HEK293T (cell line): ENCODE measurements at places on chromosomes 1 and 21.

DNA sequence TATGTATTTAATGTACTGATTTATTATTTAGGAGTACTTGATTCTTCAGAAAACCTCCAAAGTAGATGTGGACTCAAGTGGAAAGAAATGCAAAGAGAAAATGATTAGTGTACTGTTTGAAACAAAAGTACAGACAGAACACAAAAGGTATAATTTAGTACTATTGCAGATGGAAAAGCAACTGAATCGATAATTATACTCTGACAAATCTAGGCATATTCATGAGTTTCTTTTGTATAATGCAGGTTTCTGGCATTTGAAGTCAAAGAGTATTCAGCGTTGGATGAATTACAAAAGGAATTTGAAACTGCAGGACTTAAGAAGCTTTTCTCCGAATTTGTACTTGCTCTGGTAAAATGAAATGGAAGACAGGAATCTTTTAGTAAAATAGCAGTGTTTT is 12.5 kb downstream of the RWDD3 start:
- DNase-seq, result no peak

- no peak for DNase-seq
Measured at GRCh38 chr1:28199328-28200233, 23.1 kb upstream of the PTAFR start.

GRCh38 chr1:43435146-43436145 is 18.3 kb downstream of the HYI start:
- DNase-seq, result no peak

- DNase-seq, result no peak
Measured at GRCh38 chr21:20308586-20309315, 689.5 kb upstream of the NCAM2 start.

DNA sequence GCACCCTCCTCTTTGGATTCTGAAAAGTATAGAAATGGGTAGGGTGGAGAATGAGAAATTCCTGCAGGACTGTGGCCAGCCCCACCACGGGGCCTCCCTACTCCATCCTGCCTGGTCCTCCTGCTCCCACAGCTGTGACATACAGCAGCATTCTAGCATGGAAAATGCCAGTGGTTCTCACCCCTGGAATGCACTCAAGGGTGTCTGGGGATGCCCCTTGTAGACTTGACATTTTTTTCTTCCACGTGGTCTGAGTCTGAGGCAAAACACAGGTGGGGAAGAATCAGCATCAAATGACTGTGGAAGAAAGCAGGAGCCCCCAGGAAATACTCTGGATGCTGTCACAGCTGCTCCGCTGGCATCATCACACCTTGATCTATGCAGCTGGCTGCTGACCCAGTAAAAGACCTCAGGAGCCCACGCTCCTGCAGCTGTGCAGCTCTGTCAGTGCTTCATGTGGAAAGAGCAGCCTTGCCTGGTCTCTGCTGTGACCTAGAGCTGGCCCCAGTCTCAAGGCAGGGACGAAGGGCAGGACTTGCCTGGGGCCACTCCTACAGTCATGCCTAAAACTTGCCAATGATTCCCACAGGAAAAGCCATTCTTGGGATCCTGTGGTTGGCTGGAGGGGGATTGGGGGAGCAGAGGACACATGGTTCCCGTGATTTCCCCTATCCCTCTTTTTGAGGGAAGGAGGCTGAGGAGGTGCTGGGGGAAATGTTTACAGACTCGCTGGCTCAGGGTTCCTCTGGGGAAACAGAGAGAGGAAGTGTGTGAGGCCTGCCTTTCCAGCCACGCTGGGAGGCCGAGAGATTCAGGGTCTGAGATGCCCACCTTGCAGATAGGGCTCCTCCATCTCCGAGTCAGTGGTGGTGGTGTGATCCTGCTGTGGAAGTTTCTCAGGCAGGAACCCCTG is 10.8 kb upstream of the A3GALT2 start:
- DNase-seq, result no peak

DNA sequence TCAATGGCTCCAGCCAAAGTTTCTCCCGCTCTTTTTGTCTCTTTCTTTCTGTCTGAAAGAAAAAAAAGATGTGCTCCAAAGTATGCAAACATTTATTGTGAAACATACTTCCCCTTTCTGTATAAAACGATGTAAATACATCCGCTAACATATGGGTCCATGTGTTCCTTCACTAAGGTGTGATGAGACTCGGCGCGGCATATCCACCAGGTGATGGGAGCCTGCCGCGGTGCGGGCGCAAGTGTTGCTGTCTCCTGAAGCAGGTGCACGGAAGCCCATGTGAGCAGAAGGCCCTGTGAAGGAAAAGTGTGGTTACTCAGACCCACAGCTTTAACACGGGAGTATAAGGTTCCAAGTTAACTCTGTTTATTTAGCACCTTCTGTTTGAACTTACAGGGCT is 466.6 kb upstream of the C1orf87 start:
- DNase-seq, result no peak

DNA sequence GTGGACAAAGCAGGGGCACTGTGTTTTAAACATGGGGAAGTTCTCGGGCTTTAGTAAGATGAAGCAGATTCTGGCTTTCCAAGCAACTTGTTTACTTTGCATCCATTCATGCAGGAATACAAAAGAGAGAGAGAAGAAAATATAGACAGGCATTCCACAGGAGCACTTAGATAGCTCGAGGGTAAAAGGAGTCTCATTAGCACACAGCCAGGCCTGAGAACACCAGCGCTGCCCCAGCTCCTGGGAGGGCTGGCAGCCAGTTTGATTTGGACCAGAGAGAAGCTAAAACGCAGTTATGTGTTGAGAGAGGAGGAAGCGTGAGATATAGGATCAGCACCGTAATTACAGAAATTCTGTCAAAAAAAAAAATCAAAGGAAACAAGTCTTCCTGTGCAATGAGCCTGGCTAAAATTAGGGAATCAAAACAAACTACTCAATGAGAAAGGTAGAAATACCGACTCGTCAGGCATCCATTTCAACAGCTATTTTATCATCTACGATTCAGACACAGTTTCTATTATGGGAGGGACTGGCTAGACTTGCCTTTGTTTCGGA is 68.2 kb downstream of the CLSTN1 start:
- DNase-seq, result no peak

DNA sequence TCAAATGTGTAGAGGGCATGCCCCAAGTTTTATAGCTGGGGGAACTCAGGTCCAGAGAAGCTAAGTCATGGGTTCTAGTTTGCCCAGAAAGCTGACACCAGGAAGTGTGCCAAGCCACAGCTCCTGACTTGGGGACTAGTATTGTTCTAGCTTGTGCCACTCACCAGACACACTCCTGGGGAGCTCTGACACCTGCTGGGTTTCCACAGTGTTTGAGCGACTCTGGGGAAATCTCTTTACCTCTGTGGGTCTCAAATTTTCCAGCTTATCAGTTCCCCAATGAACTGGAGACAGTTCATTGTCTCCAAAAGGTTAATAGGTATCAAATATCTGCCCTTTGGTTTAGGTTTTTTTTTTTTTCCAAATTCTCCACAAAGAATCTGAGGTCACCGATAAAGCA is 4.2 kb downstream of the KISS1 start:
- DNase-seq, result no peak

DNA sequence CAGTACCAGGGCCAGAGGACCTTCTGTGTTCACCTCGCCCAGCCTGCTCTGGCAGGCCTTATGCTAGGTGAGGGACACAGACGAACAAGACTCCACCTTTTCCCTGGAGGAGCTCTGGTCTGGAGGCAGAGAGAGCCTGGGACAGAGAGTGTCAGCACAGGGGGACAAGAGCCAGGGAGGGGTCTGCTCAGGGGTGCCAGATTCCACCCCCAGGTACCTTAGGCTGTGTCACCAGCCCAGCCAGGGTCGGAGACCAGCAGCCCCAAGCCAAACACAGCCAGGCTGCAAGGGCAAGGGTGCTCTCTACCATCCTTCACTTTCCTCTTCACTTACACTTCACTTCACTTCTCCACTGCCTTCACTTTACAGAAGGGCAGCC is 4.3 kb upstream of the LRP8 start:
- DNase-seq, result no peak

DNA sequence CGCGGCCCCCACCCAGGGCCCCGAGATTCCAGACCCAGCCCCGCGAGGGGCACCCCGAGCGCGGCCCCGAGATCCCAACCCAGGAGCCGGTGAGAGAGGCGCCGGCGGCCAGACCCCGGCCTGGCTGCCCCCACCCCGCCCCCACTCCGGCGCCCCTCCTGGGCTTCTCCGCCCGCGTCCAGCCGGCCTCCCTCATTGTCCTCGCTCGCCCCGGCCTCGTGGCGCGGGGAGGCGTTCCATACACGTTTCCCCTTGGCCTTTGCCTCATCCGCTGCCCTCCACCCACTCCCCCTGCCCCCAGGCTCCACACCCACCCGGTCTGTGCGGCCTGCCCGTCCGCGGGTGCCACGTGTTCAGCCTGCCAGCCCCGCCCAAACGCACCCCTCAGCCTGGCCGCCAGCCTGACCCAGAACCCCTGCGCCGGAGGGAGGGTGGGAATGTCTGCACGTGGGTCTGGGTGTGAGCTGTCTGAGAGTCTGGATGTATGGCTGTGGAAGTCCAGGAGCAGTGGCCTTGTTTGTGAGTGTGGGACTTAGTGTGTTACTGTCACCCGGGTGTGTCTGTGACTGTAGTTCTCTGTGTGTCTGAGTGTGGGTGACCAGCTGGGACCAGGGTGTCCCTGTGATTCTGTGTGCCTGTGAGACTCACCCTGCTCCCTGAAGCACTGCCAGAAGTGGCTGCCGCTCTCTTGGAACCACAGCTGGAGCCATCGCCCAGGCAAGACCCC is 681 bp downstream of the B4GALT2 start:
- no peak for DNase-seq

GRCh38 chr1:84122780-84123382 is 21.2 kb upstream of the PRKACB start:
- peak; percentile 47 for DNase-seq

DNA sequence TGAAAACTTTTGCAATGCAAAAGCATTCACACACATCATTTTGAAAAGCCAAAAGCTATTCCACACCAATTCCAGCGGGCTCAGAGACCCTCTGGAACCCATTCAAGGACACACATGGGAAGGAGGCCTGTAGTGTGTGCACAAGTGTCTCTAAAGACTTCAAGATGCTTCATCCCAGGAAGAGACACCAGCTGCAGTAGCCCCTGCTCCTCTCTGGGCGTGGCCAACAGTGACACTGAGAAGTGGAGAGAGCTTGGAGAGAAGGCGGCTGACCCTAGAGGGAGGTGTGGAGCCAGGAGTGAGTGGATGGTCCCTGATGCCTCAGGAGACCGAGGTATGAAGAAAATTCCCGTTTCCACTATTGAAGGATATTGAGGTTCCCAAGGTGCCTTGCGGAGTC is 14.9 kb upstream of the TNNI1 start:
- DNase-seq, result peak; percentile 63

DNA sequence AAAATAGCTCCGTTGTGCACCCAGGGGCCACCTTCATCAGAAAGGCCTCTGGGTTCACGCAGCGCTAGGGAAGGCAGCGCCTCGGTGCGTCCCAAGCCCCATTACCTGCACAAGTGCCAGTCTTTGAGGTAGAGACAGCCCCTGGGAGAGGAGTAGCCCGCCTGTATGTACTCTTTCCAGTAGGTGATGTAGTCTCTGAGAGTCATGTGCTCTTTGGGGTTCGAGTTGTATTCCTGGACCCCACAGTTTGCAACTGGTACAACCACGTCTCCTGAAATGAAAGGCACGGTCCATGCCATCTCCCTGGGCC is 601 bp downstream of the JMJD4 start:
- no peak for DNase-seq

DNA sequence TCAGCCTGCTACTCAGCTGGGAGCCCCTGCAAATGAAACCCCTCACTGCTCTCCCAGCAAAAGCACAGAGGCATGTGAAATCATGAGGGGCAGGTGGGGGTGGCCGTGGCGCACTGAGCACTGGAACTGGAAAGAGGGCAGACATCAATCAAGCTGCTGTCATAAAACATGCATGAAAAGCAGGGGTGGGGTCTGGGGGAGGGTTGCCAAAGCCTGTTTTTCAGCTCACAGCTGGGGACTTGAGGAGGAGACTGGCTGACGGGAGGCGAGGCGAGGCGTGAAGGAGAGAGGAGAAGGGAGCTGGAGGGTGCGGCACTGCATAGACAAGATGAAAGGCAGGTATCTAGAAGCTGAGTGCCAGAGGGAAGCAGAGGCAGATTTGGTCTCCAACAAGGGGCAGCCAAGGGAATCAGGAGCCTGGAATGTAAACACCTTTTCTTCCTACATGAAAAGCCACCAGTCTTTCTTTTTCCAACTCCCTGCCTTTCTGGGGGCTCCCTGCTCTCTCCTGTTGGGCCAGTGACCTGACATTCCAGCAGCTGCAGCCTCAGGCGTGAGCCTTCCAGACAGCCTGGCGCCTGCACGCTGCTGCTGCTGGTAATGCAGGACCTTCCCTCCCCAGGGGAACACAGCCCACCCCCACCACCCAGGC is 87.0 kb downstream of the NMNAT2 start:
- peak; percentile 42 for DNase-seq

GRCh38 chr1:6486433-6487011 is 4.9 kb downstream of the PLEKHG5 start:
- peak; percentile 86 for DNase-seq

DNA sequence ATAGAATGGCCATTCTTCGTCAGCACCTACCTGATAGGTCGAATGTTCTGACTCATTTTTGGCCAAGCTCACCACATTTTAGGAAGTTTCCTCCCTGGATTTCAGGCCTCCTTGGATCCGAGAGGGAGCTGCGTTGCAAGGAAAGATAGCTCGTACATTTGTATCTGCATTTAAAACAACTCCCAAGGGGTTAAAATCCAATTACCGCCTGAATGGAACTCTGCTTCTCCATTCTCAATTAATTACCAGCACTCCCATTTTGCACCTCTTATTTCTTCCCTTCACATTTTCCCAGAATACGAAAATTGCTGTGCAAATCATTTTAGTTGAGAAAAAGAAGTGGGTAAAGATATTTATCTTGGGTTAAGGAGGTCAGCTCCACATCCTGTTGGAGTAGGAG is 610.7 kb downstream of the NPHP4 start:
- DNase-seq, result no peak

GRCh38 chr1:101198842-101199636 is 37.8 kb upstream of the S1PR1 start:
- no peak for DNase-seq

DNA sequence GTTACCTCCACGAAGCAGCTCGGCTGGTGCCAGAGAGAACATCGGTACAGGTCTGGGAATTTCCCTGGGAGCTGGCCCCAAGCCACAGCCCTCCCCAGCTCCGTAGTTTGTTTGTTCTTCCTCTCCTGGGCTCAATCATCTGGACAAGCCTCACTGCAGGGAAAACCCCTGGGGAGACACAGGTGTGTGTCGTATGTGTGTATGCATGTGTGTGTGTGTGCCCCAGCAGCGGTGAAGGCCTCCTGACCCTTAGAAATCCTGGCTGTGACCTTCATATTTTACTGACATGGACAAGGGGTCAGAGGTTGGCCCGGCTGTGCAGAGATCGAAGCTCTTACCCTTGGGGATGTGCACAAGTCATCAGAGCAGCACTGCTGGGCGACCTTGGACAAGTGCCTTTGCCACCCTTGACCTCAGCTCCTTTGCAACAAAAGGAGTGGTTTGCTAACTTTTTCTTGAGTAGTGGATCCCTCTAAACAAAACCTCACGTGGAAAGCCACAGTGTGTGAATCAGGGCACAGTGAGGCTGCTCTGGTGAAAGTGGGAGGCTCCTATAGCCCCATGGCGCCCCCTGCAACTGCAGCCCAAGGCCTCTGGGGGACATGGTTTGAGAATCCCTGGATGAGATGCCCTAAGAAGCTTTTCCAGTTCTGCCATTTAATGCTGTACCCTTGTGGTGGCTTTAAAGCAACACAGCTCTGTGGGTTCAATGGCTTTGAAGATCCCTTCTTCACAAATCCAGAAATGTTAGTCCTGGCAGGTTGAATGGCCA is 12.3 kb upstream of the IL22RA1 start:
- peak; percentile 20 for DNase-seq
